ENCODE measurements at places on chromosomes 2 and 18.

DNA sequence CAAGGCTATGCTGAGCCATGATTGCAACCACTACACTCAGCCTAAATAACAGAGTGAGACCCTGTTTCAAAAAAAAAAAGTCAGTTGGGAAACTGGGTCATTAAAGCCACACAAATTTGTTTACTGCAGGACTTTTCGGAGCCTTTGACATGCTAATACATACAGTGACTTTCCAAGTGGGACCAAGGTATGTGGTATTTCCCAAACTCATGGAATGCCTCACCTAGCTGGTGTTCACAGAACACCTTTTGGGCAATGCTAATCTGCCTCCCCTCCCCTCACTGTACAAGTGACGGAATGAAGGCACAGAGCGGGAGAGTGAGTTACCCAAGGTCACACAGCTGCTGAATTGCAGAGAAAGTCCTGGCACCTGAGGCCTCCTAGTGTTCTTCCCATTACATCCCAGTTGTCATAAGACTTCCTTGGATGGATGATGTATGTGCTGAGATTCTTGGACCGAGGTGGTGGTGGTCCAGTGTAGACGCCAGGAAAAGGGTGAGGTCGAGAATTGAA, 30.7 kb downstream of the ATOH8 start:
- no peak for DNase-seq

DNA sequence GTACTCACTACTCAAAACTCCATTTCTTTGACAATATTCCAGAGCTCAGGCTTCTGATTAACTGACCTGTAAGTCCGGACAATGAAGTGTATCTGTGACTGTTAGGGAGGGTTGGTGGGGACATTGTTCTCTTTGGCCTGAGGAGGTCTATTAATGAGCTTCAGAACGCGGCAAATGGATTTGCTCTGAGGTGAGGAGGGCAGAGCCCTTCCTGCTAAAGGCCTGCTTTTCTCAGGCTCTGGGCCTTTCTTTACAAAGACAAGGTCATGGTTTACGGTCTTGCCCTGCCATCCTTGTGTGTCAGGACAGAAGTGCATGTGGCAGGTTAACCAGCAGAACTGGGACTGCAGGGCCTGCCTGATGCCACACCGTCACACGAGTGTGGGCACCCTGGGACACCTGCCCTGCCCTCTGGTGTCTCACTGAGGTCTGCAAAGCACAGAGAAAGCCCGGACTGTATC, 7.2 kb downstream of the ALKAL2 start:
- no peak for DNase-seq

DNA sequence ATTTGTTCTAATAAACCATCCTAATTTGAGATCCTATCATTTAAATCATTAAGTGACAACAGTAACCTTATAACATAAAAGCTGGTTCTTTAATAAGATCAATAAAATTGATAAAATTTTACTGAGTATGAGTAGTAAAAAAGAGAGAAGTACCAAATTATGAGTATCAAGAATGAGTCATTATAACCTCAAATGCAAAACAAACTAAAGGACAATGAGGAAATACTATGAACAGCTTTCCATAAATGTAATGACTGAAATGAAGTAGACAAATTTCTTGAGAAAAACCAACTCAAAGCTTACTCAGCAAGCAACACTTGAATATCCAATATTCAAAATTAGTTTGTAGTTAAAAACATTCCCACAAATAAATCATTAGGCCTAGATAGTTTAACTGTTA, 433.0 kb downstream of the ZEB2 start:
- no peak for DNase-seq

DNA sequence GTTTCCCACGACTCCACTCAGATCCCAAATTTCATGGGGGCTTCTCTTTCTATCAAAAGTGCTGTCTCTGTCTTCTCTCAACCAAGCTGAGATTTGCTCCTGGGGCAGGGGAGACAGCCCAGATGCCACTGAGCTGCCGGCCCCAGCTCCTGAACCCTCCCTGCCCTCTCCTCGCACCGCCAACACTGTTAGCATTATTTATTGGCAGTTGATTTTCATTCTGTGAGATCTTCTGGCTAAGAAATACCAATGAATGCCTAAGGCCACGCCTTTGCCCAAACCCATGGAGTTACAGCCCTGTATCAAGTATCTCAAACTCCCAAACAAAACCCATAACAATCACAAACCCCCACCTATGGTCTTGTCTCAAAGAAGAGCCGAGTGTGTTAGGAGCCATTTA, 153.0 kb upstream of the TWIST2 start:
- DNase-seq: no peak

DNA sequence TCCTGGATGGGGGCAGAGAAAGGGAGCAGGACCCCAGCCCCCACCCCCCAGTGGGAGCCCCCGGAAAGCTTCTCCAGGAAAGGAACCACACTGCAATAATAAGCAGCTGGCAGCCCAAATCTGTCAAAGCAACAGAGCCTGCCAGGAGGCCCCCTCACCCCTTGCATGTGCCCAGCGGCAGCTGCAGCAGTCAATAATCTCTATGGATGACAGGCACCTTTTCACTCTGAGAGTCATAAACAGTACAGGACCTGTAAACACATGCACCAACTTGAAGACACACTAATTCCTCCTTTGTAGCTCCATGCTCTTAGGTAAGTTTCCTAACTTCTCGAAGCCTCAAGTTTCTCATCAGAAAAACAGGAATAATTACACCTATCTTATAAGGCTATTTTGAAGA, 26.2 kb upstream of the KDM3A start:
- no peak for DNase-seq

- no peak for DNase-seq
These were observed 193.2 kb upstream of the HS6ST1 start for GRCh38 chr2:128511731-128512378.

DNA sequence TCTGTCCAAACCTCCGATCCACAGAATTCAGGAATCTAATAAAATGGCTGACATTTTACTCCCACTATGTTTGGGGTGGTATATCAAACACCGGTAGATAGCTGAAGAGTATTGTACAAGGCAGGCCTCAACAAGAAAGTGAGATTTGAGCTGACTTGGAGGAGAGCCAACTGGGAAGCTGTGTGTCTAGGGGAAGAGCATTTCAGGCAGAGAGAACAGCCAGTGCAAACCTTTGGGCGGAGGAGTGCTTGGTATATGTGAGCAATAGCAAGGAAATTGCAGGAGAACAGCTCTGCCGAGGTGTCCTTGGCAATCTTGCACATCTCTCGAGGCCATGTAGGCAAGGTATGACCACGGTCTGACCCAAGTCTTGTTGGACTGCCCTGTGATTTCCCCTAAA, 1.8 kb upstream of the MERTK start:
- DNase-seq: no peak

- DNase-seq: no peak
These were observed 75.5 kb upstream of the KLF7 start for GRCh38 chr2:207241198-207241597.

GRCh38 chr2:146489386-146489785, 1355.4 kb upstream of the ACVR2A start:
- DNase-seq: no peak

DNA sequence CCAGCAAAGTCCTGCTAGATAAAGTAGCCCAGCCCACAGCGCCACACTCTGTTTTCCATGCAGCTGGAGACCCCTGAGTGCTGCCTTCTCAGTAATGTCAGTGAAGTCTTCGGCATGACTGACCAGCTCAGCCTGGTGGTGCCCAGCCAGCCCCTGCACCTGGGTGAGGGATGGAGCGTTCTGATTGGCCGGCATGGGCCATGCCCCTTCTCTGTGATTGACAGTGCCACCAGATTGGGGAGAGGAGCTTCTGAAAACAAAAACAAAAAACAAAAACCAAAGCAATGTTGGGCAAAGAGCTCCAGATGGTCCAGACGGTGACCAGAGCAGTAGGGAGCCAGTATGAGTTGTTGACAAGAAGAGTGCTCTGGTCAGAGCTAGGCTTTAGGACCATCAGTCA, 122.6 kb downstream of the DYSF start:
- DNase-seq: no peak

DNA sequence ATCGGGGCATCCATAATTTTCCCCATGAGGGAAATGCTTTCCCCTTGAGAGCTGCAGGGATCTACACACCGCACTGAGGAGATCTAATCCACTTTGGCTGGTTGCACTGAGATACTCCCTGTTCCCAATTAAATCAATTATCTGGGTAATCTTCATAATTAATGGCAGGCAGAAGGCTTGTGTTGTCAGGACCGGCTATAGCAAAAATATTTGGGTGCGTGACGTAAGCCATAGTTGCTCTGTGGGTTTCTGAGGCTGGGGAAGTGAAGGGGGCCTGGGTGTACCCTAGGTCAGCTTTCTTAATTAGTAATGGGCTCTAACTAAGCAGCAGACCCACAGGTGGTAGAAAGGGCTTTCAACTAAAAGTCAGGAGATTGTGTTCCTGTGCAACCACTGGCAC, 62.8 kb upstream of the UPP2 start:
- DNase-seq: no peak

DNA sequence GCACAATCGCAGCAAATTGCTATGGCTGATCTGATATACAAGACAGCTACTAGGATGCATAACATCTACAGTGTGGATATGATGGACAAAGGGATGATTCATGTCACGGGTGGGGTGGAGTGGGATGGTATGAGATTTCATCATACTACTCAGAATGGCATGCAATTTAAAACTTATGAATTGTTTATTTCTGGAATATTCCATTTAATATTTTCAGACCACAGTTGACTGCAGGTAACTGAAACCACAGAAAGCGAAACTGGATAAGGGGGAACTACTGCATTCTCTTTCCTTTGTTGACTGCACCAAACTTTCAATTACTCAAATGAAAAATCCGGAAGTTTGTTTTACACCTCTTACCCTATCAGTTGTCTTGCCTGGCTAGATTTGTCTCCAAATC, 94.4 kb upstream of the NEUROD1 start:
- no peak for DNase-seq

DNA sequence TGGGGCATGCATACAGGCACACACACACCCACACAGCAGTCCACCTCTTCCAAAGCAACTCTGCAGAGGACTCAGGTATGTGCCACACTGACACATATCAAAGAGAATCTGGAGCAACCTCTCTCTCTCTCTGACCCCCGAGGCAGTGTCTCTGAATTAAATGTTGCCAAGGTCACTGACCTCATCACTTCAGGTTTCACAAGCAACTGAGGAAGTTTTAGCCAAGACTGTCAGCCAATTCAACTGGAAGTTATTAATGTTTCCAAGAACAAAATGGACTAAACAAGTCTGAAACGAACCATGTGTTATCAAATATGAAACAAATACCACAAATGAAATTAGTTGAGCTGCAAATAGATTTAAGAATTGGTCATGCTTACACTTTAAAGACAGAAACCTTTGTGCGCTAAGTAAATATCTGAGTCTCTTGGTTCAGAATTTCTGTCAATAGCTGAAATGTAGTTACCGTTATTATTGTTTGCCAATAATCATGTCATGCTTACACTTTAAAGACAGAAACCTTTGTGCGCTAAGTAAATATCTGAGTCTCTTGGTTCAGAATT, 86.1 kb downstream of the SLC25A12 start:
- no peak for DNase-seq

DNA sequence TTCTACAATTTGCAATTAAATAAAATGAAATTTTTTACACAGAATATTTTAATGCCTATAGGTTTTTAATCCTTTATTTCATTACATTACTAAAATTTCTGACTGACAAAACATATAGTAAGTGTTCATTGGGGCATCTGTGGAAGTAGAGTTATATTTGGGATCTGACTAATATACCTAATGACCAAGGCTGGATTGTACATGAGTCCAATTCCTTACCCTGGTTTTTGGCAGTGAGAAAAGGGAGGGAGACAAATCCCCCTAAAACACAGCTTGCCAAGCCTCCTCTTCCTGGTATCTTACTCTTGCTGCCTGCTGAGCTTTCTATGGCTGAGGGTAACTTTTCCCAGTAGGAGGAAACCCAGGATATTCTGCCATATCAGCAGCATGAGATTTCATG, 149.4 kb upstream of the CDH20 start:
- DNase-seq: no peak

GRCh38 chr2:33477473-33478468, 1.3 kb downstream of the RASGRP3 start:
- peak; percentile 61 for DNase-seq

DNA sequence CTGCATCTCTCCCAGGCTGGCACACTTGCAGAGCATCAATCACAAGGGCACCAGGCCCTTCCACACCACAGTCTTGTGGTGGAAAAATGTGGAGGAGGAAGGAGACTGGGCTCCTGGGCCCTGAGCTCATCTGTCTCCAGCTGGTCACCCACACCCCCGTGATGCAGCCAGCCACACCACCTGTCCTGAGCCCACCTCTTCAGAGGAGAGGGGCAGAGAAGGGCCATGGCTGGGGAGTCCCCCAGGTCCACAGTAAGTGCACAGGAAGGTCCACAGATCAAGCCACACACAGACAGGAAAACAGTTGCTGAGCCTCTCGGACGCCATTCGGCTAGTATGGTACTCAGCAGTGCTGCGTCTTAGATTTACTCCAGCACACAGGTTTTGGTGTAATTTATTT, 203.5 kb upstream of the SALL3 start:
- no peak for DNase-seq

All from C1 segment of cervical spinal cord (tissue), 14 donors.